NCI-H1930 (cell line): ENCODE measurements at places on chromosomes 5 and 9.

DNA sequence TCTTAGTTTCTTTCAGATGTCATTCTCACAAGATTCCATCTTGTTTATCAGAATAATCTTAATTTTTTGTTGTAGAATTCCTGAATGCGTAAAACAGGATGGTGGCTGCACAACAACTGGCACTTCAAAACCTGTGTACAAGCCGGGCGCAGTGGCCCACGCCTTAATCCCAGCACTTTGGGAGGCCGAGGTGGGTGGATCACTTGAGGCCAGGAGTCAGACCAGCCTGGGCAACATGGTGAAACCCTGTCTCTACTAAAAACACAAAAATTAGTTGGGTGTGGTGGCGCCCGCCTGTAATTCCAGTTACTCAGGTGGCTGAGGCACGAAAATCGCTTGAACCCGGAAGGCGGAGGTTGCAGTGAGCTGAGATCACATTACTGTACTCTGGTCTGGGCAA lies 10.5 kb upstream of the CCNB1 start:
- DNase-seq, result no peak

- no peak for DNase-seq
These were observed 185.8 kb upstream of the CDH6 start for GRCh38 chr5:31007672-31008071.

DNA sequence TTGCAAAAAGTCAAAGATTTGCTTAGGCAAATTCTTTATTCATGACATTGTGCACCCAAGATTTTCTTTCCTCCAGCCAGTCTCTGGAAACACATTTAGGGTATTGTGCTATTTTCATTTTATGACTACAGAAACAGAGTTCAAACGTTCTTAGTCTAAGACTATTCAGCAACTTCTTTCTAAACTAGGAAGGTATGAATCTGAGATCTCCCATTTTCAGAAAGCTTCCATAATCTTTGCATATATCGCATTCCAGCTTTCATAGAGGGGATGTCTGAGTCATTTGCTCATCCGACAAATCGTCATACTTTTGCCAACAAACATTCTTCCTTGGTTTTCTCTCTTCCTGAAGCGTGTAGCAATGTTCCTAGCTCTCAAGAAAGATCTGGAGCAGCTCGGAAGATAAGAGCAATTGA lies 1.6 kb upstream of the PAPPA start:
- DNase-seq, result no peak

DNA sequence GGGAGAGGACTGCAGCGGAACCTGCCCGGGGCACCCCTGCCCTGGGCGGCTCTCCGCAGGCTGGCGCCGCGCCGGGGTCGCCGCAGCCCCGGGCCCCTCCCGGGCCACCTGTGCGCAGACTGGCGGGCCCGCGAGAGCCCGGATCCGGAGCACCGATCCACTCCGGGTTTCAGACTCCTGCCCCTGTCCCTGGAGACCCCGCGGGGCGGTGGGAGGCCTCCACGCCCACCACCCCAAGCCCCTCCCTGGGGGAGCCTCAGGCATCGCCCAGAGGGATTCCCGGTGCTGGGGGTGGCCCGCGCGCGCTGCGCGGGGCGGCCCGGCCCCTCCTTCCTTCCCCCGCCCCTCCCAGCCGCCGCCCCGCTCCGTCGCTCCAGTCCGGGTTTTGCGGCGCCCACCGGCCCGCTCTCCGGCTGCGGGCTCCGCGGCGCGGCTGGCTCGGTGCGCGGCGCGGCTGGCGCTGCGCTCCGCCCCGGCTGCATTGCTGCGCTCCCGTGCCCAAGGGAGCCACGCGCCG lies at the start of gene UNC5A:
TSS of gene UNC5A (plus strand) at position 479 of the 517 bp plus-strand sequence. CDS start 192 bp downstream, outside the sequence.
- no peak for DNase-seq

DNA sequence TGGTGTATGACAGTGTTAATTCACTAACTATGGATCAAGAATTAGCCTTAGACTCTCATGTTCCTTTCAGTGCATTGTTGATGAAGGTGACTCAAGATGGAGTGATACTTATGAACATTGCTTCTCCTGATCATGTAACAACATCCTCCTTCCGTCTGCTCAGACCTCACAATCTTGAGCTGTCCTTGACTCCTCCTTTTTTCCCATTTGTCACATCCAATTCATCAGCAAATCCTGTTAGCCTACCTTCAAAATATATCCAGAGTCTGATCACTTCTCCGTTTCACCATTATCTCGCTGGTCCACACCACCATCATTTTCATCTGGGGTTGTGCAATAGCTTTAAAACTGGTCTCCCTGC lies 9.2 kb upstream of the SEMA6A start:
- no peak for DNase-seq

DNA sequence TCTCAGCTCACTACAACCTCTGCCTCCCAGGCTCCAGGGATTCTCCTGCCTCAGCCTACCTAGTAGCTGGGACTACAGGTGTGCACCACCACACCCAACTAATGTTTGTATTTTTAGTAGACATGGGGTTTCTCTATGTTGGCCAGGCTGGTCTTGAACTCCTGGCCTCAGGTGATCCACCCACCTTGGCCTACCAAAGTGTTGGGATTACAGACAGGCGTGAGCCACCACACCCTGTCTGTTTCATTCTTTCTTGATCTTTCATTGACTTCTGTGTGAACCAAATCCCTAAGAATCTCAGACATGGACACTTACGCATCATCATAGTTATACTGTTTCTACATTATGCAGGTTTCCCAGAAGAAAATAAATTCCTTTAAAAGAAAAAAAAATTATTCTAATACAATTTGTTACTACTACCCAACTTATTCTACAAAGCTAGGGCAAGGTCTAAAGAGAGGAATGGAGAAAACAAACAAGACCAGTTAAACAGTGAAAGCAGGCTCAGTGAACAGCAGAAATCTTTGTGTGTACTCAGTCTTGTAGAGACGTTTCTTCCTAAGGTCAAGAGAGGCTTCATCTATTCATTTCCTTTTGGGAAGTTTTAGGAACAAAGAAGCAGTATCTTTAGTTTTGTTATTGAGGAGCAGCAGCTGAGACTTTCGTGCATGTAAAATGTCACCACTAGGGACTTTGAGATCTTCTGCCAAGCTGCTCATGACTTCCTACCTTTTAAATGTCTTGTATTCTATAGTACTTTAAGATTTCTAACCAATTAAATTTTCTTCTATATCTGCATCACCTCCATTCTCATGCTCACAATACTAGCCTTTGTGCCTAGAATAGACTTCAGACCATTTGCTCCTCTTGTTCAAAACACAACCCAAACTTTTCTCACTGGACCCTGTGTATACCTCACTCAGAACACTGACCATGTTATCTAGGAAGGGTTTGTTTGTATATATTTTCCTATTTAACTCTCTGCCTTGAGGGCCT lies 5.6 kb upstream of the HMGCR start:
- DNase-seq, result no peak

DNA sequence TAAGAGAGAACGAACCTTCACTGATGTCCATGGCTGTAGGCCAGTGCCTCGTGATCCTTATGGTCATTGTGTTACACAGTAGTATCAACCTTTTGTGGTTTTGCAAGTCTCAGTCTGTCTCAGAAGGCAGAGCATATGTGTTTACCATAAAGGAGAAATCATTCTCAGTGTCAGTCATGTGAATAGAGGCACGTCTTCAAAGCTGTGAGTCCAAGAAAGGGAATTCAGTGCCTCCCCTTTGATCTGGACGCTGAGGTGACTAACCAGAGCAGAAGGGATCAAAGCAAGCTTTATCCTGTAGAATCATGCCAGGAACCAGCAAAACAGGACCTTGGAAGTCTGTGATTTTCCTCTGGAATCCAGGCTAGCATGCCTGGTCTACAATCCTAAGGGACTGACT lies 433.9 kb downstream of the DNAH5 start:
- DNase-seq, result no peak

GRCh38 chr5:88298425-88298824 lies 29.8 kb upstream of the TMEM161B start:
- no peak for DNase-seq

GRCh38 chr5:143932584-143932983 lies 120.6 kb downstream of the HMHB1 start:
- no peak for DNase-seq

DNA sequence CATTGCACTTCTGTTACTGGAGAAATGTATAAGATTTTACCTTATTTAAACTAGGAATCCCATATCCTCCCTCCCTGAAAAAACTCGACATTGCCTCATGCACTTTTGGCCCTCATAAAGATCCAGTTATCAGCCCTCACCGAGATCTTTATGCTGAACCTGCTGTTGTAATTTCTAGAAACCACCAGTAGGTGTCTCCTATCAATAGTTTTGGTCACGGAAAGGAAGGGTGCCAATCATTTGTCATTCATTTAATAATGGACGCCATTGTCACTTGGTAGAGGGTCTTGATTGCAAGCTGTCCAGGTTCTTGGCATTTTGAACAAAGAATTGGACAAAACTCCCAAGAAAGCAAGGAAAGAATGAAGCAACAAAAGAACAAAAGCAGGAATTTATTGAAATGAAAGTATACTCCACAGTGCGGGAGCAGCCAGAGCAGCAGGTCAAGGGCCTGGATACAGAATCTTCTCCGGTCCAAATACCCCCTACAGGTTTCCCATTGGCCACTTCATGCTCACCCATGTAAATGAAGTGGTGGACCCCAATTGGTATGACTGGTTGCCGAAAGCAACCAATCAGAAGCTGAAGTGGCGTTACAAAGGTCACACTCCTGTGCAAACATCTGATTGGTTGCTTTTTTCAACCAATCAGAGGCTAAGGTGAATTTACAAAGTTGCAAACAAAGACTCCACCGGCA lies 524.3 kb downstream of the PSAT1 start:
- DNase-seq, result no peak

- no peak for DNase-seq
These were observed 2.2 kb downstream of the TNIP1 start for GRCh38 chr5:151078490-151079262.

DNA sequence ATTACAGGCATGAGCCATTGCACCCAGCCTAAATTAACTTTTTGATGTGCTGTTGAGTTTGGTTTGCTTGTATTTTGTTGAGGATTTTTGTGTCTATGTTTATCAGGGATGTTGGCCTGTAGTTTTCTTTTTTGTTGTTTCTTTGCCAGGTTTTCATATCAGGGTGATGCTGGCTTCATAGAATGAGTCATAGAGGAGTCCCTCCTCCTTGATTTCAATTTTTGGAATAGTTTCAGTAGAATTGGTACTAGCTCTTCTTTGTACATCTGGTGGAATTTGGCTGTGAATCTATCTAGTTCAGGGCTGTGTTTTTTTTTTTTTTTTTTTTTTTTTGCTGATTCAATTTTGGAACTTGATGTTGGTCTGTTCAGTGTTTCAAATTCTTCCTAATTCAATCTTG lies 1164.3 kb upstream of the DMAC1 start:
- no peak for DNase-seq

GRCh38 chr5:109694451-109694891 lies 4.7 kb downstream of the MAN2A1 start:
- no peak for DNase-seq

GRCh38 chr5:142871363-142872193 lies 101.4 kb downstream of the ARHGAP26 start:
- DNase-seq, result no peak

GRCh38 chr5:37189355-37189754 lies 59.8 kb downstream of the CPLANE1 start:
- DNase-seq, result no peak

DNA sequence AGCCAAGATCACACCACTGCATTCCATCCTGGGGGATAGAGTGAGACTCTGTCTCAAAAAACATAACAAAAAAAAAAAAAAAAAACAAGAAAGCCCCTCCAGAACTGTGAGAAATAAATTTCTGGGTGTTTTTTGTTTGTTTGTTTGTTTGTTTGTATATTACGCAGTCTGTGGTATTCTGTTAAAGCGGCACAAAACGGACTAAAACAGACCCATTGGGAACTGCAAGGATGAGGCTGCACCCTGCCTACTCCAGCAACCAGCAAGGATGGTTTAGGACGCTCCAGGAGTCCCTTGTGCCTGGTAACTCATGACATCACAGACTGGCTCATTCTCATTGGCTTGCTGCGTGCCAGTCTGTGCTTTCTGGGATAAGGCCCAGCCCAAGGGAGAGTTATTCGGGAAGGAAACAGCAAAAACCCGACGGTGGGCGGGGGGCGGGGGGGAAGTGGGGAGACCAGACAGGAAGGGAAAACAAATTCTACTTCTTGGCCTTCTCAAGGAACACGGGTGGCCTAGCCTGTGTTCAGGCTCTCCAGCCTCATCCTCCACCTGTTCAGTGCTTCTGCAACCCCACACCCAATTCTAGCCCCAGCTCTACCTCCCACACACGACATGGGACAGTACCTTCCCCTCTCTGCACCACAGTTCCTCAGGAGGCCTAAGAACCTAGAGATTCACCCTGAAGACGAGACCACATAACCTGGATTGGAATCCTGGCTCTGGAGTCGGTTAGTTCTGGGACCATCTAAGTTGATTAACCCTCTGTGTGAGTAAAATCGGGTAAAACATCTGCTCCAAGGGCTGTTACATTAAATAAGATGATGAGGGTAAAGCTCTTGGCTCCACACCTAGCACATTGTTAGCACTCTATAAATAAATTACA lies 2.8 kb downstream of the CD74 start:
- peak; percentile 50 for DNase-seq
